ENCODE measurements at places on chromosomes 12 and 14.

GRCh38 chr12:76202621-76203020 is 118.1 kb upstream of the NAP1L1 start:
- no peak for DNase-seq

GRCh38 chr12:6469092-6469491 is 1.4 kb downstream of the VAMP1 start:
- no peak for DNase-seq

DNA sequence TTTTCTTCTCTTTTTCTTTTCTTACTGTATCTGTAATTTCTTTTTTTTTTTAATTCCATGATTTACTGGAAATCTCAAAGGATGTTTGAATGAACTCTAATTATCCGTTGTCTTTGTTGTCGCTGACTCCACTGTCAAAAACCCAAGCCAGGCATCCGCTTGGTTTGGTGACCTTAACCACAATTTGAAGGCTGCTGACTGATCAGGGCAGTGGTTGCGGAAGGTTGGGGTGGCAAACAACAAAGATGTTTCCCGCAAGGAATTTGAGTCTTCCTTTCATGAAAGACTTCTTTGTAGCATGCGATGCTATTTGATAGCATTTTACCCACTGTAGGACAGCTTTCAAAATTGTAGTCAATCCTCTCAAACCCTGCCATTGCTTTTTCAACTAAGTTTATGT is 1013.8 kb downstream of the DIO2 start:
- DNase-seq: no peak

DNA sequence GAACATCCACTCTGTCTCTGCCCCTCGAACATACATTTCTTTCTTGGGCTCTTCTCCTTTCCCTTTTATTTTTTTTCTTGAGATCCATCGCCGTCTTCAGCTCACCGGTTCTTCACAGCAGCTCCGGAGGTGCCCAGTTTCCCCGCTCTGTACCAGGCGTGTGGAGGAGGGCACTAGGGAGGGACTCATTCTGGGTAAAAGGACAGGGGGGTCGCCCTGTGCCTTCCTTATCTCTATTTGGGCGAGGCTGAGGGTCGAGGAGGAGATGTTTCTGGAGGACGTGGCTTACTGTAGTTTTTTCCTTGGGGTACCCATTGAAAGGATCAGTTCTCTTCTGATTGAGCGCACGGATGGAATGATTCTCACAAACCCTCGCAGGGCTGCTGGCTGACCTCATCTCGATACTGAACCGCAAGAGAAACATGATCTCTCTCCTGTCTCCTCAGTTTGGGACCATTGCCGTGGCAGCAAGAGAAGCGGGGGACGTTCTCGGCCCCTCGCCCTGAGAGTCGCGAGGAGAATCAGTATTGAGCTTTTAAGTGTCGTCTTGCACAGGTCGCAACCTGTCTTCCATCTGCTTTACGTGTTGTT is 386 bp downstream of the LIN52 start:
- peak; percentile 9 for DNase-seq

DNA sequence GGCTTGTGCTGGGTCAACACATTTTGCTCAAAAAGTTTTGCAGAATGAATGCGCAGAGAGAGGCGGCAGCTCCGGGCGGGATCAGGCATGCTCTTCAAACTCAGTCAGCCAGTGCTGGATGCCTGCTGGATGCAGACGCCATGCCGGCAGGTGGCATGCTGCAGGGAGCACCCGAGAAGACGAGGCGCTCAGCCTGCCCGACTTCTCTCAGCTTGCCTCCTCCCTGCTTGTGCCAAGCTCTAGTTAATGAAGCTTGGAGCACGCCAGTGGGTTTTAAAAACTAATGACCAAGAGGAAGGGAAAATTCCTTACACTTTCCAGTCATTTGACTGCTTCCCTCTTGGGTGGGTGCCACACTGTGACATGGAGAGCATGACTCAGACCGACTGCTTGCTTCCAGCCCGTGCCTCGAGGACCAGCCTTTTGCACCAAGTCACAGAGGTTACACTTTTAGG is 39.8 kb downstream of the SLC24A4 start:
- DNase-seq: no peak

- DNase-seq: no peak
Measured at GRCh38 chr14:22594156-22594716, 3.9 kb upstream of the ABHD4 start.

- DNase-seq: no peak
Measured at GRCh38 chr12:32698285-32698684, 19.2 kb downstream of the DNM1L start.

DNA sequence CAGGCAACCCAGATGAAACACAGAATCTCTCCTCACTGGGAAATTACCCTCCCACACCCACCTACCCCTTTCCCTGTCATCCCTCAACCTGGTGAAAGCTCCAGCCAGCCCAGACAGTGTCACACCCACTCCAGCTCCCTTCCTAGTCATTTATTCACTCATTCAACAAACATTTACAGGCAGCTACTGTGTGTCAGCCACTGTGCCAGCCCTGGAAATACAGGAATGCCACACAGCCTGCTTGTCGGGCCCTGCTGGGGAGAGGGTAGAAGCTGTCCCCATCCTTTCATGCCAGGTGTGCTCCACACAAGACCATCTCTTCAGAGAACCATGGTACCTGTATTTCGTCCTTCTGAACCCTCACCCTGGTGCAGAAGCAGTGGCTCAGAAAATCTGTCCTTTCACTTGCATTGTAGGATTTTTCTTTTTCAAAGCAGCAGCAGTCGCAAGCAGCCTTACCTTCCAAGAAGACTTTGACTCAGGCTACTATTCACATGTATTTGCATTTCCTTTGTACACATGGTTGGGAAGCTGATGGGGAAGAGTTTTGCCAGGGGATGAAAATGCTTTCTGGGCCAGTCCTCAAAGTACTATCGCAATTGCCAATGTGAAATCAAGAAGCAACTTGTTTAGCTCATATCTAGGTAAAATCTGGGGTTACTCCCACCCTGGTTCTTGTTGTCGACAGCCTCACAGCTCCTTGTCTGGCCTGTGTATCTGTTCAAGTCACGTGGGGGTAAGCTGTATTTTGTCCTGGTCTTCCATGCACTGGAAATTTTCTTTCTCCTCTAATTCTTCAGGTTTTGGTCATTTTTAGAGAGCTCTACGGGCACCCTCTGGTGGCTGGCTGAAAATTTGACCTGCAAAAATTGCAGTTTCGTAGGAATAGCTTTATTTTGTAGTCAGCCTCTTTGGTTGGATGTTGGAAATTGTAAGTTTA is 147.4 kb upstream of the EGLN3 start:
- DNase-seq: no peak

- DNase-seq: no peak
Measured at GRCh38 chr14:55377236-55377635, 34.4 kb downstream of the ATG14 start.

DNA sequence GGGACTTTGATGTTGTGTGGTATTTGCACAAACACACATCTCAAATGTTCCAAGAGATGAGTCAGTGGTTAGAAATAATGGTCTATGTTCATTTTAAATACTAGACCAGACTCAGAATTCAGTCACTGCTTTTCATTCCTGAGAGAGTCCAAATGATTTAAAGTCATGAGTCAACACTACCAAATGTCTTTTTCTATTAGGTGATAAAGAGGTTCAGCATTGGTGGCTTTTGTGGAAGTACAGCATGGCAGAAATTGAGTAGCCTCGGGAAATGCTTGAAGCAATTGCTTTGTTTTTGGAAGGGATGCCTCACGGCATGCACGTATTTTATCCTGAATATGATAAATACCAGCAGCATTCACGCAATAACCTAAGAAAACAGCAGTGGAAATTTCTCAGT is 115.7 kb downstream of the DIO2 start:
- DNase-seq: peak; percentile 90

DNA sequence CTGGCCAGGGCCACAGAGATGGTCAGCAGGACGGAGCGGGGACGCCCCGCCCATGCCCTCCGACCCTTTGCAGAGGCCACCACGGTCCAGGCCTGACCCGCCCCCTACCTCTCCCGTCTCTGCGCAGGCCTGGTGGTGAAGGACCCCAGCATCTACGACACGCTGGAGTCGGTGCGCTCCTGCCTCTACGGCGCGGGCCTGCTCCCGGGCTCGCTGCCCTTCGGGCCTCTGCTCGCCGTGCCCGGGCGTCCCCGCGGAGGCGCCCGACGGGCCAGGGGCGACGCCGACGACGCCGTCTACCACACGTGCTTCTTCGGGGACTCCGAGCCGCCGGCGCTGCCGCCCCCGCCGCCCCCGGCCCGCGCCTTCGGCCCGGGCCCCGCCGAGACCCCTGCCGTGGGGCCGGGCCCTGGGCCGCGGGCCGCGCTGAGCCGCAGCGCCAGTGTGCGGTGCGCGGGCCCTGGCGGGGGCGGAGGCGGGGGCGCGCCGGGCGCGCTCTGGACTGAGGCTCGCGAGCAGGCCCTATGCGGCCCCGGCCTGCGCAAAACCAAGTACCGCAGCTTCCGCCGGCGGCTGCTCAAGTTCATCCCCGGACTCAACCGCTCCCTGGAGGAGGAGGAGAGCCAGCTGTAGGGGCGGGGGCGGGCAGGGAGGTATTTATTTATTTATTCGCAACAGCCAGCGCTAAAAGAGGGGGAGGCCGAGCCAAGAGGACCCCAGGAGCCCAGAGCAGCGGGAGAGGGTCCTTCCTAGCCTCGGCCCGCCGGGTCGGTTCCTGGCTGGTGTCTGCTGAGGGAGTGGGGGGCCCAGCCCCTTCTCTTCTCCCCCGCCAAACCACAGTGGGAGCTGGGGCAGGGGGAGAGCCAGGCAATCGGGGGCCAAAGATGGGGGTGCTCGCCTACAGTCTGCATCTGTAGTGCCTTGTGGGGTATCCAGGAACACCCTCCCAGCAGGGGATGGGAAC is 8.1 kb downstream of the TAMALIN start:
- no peak for DNase-seq

- no peak for DNase-seq
Measured at GRCh38 chr12:71602761-71603577, 60.7 kb downstream of the ZFC3H1 start.

DNA sequence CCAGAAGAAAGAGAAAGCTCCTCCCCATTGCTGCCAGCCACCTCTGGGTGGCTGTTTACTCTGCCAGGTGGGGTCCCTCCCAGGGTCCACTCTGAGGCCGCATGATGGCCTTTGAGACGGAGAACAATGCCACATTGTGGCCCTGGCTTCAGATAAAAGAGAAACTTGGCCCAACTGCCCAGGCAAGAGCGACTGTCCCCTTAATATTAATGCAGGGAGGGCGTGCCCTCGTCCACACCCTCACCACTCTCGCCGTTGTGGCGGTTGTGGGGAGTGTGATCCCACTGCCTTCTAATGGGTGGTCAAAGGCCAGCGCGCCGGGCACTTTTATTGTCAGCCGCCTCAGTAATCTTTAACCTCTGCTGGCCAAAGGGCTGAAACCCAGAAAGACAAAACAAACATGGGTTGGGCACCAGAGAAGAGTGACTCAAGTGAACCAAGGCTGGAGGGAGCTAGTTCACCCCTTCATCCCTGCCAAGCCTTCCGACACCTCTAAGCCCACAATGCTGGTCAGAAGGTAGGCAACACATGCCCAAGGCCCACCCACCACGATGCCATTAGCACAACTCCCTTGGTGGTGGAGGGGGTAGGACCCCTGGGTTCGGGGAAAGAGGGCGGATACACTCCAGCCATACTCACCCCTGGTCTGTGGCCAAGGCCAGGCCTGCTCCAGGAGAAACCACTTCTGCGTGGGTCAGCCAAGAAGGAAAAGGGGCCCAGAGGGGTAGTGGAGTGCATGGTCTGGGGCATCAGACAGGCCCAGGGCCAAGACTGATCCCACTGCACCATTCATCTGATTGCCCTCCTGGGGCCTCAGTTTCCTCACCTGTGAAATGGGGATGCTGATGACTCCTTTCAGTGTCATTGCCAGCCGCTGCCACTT is 44.5 kb upstream of the BCL11B start:
- DNase-seq: no peak

GRCh38 chr14:69845787-69846186 is 33.4 kb upstream of the SMOC1 start:
- no peak for DNase-seq

GRCh38 chr12:24517000-24517399 is 431.9 kb downstream of the BCAT1 start:
- no peak for DNase-seq

GRCh38 chr12:9327320-9327719 is 119.1 kb upstream of the PZP start:
- DNase-seq: no peak

GRCh38 chr12:24414480-24414879 is 465.0 kb upstream of the SOX5 start:
- no peak for DNase-seq

- DNase-seq: no peak
Measured at GRCh38 chr12:106142591-106143261, 4.0 kb upstream of the NUAK1 start.

- no peak for DNase-seq
Measured at GRCh38 chr14:51261151-51261550, 21.1 kb downstream of the TMX1 start.

Data from amniotic stem cell (primary cell).